ENCODE measurements at places on chromosomes 3 and 15. TPM values are rescaled to one million over a fixed set of nuclear protein-coding genes. Genes with fewer than 3 reads are reported as not detected.

DNA sequence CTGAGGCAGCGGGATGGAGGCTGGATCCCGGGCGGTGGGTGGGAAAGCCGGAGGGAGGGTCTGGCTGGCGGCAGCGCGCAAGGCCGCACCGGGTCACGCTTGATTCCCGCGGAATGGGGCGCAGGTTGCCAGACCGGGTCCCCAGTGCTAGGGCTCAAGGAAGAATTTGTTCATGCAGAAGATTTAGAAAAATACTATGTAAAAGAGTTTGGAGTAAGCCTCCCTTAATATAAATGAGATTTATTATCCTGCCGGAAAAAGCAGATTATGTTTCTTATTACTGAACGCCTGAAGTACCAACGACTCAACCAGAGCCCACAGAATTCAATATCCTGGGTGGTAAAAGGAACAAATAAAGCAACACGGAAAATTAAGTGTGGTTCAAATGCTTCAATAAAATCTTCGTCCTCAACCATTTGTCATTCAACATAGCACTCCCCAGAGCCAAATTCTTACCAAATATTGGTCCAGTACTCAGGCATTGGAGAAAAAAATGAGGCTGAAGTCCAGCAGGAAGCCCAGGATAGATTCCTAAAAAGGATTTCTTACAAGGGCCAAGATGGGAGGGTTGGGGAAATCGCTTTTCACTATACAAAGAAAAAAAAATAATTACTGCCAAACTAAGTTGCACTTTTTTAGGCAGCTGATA lies 1.2 kb upstream of the ZBTB20 start:
- DNase-seq, result no peak

DNA sequence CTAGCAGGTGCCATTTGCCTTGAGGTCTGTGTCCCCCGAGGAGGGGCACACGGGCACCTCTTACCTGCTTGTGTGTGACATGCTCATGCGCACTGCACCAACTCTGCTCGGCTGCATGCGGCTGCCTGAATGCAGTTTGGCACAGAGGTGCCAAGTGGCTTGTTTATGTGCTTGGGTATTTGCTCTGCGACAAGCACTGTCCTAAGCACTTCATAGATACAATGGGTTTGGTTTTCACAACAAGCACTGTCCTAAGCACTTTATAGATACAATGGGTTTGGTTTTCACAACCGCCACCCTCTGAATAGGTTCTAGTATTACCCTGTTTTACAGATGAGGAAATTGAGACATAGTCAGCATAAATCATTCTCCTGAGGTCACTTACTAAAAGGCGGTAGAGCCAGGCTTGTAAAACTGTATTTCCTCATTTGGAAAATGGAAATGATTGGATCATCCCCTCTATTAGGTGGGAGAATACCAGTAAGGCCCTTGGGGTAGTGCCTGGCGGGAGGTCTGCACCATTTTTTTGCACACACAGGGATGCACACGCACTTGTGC lies 487 bp downstream of the ITIH4 start:
- DNase-seq, result no peak

DNA sequence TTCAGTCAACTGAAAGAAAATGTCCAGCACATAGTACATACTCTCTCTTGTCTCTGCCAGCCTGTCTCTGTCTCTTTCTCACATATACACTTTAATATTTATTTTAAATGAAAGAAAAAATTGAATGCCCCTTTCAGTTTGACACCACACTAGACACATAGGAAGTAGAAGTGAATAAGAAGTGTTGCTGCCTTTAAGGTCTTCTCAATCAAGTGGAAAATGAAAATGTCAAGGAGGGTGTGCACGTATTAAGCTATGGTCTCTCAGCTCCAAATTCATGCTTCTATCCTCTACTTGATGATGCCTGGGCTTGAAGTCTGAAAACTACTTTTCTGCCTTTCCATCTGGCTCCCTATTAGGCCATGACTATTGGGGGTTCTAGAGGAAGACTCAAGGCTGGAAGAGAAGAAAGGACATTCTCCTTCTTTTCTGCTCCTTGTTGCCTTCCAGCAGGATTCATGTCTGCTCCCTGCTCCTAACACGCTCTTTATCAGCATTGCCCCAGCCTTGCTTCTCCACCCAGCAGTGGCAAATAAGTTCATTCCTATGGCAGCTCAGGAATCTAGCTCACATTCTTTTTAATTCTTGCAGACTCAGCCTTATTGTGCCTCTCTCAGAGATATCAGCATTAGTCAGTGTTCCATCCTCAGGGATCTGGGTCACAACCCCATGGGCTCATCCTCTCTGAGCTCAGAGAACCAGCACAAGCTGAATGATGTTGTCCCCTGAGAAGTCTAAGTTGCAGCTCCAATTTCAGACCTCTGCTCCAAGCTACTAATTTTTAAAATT lies 609.1 kb upstream of the GRM7 start:
- no peak for DNase-seq

GRCh38 chr3:8200996-8201395 lies 300.6 kb upstream of the LMCD1 start:
- no peak for DNase-seq

DNA sequence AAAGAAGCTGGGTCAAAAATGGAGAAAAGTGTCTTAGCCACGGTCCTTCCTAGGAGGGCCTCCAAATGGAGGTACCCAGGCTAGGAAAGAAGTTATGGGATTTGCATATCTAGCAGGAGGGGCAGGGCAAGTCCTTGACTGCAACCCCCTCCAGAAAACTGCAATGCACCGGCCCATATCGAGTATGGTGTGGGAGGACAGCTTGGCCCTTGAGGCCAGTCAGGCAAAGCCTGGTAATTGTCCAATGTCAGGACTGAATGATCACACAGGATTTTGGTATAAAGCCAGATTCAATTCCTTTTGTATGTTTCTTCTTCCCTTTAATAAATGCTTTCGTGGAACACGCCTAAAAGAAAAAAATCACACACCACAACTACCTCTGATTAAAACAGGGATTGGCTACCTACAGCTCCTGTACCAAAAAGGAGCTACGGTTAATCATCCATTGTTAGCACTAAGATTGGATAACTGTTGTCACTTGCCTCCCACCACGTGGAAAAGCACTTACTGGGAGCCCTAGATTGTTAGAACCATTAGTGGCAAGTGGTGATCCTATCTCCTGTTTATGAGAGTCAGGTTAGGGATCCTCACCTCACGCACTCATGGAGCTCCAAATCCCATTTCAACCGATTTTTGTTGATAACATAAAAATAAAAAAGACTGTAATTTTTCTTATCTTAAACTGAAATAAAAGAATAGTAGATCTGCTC lies 1.2 kb downstream of the ZNF770 start:
- DNase-seq, result no peak

DNA sequence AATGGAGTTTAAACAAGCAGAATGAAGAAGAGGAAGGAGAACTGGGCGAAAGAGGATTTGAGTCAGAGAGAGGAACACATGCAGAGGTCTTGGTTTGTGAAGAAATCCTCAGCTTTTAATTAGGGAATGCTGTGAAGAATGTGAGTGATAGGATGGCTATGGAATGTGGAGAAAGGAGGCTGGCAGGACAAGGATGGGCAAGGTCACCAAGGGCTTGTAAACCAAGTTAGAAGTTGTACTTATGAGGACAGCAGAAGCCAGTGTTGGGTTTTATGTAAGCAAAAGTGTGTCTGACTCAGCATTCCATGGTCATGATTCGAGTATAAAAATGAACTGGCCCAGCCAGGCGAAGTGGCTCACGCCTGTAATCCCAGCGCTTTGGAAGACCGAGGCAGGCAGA lies 60.0 kb upstream of the IL12A start:
- no peak for DNase-seq

- DNase-seq, result no peak
Observed at GRCh38 chr3:99697250-99697649, 58.9 kb downstream of the COL8A1 start.

GRCh38 chr3:155079746-155080487 lies at the start of gene MME:
Gene MME (plus strand): TSS chr3:155080319. CDS start chr3:155084168, 3,849 bp downstream.
- DNase-seq, result no peak

DNA sequence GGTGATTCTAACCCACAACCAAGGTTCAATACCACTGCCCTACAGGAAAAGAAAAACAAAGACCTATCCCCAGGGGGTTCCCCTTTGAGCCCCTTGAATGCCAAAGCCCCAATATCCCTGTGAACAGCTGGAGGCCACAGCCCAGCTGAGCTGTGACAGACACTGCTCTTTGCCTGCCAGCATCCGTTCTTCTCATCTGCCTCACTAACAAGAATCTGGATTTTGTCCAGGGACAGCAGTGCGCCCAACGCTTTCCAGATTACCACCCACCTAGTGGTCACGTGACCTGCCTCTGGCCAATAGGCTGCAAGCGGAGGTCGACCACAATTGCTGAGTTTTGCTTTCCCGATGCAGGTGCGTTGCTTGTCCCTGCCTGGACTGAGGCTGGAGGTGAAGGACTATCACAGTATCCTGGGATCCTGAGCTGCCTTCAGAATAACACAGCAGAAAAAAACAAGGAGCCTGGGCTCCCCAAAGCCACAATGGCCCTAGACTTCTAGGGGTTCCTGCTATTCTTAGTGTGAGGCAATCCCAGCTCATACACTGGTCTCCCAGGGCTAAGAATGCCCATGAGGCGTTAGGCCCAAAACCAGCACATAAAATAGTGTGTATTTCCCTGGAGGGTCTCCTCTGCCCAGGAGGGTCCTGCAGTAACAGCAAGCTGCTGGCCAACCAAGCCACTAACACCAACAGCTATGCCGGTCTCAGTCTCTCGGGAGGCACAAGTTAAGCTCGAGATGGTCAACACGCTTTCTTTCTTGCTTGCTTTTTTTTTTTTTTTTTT lies 13.8 kb downstream of the BDH1 start:
- no peak for DNase-seq

GRCh38 chr3:183122257-183122932 lies 23.1 kb upstream of the MCCC1 start:
- peak; percentile 59 for DNase-seq

DNA sequence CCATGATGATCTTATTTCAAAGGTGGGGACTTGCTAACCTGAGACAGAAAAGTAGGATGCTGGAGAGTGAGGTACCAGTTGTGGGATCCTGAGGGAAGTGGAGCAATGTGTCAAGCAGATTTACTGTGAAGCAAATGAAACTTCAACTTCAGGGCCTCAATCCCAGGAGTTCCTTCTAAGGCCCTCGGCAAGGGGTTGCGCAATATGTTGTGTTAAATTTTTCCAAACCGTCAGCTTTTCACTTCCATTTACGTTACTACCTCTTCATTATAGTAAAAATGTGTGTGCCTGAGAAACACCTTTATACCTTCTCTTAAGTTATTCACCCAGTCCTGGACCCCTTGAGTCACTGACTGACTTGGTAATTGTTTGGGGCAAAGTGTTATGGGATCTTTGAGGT lies 42.5 kb upstream of the KCNH8 start:
- no peak for DNase-seq

- DNase-seq, result no peak
Observed at GRCh38 chr3:61903931-61904657, 342.7 kb downstream of the PTPRG start.

- no peak for DNase-seq
Observed at GRCh38 chr15:89396723-89397652, 62.4 kb upstream of the POLG start.

The SLC2A2 gene
- not detected for total RNA-seq

The LRRN1 gene
- total RNA-seq, result 0.44 TPM

The GANC gene
- total RNA-seq, result 33.8 TPM

The SEC11A gene
- total RNA-seq, result 72.9 TPM

The TTC14 gene
- total RNA-seq, result 80.3 TPM

The FBXO40 gene
- not detected for total RNA-seq
